ENCODE measurements at places on chromosomes 3 and 15.

GRCh38 chr3:133894353-133895207 lies 1.1 kb downstream of the RAB6B start:
- DNase-seq = no peak

DNA sequence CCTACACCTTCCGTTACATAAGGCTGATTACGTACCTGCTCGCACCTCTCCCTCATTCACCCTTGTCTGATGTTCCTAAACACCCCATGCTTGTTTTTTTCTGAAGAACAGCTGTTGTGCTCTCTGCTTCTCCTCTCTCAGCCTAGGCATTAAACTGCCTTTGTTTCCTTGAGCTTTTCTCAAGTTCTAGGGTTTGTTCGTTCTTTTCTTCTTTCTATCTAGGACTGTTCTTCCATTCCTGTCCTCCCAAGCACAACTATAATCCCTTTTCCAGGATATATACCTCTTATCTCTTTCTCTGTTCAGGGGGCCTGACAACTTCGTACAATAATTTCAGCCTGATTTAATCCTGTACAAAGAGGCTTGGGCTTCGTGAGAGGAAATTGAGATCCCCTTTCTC lies 11.4 kb downstream of the SYN2 start:
- DNase-seq = no peak

DNA sequence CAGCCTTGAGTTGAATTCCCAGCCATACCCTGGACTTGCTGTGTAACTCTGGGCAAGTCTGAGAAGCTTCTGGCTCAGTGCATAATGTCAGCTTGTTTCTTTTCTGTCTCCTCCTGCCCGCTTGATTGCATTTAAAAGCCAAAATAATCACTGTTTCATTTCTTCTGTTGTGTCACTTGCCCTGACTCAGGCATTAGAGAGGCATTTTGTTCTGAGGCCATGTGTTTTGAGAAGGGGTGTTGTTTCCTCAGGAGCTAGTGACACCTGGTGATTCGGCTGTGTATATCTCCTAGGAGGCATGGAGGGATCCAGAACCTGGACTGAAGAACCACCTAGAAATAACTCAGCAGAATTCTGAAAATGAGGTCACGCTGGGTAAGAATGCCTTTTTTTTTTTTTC lies 16.0 kb downstream of the WDR73 start:
- no peak for DNase-seq

DNA sequence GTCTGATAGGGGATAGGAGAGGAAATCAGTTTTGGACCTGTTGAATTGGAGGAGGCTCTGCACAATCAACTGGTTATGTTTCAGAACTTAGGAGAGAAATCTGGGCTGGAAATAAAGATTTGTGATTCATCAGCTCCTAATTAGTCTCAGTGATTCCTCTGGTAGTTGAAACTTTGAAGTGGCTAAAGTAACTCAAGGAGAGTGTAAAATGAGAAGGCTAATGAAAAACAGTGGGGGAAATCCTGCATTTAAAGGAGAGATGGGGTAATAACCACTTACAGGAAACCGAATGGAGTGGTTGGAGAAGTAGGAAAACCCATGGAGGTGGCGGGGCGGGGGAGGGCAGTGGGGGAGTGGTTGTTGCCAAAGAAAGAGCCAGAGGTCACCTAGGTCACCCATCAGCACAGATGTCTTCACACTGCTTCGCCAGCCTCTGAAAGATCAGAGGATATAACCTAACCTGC lies 32.6 kb downstream of the MAP2K5 start:
- no peak for DNase-seq

- DNase-seq = no peak
Measured at GRCh38 chr3:23608650-23609049, 197.1 kb upstream of the UBE2E1 start.

GRCh38 chr15:40097096-40097967 lies 11.3 kb downstream of the BMF start:
- DNase-seq = no peak

- DNase-seq = no peak
Measured at GRCh38 chr3:72811571-72811970, 36.7 kb downstream of the SHQ1 start.

DNA sequence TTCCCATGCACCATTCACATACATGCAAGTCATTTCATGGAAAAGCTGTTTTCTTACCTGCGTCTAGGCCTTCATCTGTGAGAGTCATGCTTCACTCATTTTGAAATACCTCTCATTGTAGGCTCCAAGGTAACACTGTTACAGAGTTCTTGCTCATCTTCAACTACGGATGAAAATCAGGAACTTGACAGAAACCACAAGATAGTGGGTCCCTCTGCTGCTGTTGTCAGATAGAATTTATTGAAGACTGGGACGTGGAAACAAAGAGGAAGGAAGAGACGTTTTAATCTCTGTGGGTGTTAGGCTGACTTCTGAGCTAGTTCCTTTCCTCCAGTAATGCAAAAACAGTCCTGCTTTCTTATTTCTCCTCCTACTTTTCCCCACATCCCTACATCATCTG lies at the start of gene P2RY14:
P2RY14 (minus strand) TSS at position 313 of the 400 bp plus-strand sequence. CDS start 64,226 bp downstream, outside the sequence.
- DNase-seq = no peak

GRCh38 chr3:195003006-195003892 lies 267.7 kb downstream of the XXYLT1 start:
- DNase-seq = no peak

- DNase-seq = no peak
Measured at GRCh38 chr3:18282507-18282906, 142.6 kb downstream of the SATB1 start.

DNA sequence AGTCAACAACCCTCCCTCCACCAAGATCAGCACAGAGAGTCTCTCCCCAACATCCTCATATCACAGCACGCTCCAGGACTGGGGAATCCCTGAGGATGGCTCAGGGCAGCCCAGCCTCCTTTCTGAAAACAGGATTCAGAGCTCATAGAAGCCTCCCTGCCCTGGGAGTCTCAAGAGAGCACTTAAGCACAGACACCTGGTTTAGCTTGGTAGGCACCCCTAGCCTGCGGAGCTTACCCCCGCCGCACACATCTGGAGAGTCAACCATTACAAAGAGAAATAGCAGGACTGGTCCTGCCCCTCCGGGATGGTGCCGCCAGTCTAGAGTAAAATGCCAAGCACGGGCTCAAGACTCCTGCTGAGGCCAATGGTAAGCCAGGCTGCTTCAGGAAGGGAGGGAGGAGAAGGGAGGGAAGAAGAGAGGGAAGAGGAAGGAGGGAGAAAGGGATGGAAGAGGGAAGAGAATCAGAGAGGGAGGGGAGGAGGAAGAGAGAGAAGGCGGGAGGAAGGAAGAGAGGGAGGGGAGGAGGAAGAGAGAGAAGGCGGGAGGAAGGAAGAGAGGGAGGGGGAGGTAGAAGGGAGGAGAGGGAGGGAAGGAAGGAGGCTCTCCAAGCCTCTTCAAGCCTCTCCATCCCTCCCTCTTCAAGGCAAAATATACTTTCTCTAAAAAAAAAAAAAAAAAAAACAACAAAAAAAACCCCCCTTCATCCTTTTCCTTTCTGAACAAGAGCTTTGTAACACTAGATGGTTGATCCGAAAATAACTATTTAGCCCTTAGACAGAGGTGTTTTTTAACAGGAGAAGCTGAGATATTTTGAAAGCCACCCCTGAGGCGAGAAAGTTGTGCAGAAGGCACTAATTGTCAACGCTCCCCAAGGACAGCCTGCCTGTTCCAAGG lies 278.6 kb upstream of the TLE3 start:
- no peak for DNase-seq

- DNase-seq = no peak
Measured at GRCh38 chr3:53071882-53072431, 26.1 kb upstream of the SFMBT1 start.
